ENCODE measurements at places on chromosomes 5 and 9.

GRCh38 chr9:6782345-6782744 is 24.6 kb downstream of the KDM4C start:
- no peak for DNase-seq

GRCh38 chr5:66615136-66615535 is 18.9 kb downstream of the MAST4 start:
- DNase-seq, result no peak

DNA sequence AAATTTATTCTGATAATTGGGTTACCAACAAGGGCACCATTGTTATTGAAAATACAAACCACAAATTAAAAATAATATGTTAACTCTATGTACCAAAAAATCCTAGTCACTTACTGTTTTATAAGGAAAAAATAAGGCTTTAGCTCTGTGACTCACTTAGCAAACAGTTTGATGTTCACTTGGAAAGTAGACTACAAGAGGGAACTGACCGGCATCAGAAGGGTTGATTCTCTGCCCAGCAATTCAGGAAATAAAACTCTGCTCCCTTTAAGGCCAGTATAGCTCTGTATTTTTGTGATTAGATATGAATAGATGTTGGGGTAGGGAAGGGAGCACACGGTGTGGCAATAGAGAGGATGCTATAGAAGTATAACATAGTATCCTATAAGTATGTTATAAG is 671.3 kb downstream of the LRRC70 start:
- DNase-seq, result no peak

GRCh38 chr5:27701931-27702903 is 663.8 kb upstream of the CDH9 start:
- DNase-seq, result peak; percentile 49

GRCh38 chr9:121182989-121183388 is 18.7 kb downstream of the RAB14 start:
- DNase-seq, result no peak

DNA sequence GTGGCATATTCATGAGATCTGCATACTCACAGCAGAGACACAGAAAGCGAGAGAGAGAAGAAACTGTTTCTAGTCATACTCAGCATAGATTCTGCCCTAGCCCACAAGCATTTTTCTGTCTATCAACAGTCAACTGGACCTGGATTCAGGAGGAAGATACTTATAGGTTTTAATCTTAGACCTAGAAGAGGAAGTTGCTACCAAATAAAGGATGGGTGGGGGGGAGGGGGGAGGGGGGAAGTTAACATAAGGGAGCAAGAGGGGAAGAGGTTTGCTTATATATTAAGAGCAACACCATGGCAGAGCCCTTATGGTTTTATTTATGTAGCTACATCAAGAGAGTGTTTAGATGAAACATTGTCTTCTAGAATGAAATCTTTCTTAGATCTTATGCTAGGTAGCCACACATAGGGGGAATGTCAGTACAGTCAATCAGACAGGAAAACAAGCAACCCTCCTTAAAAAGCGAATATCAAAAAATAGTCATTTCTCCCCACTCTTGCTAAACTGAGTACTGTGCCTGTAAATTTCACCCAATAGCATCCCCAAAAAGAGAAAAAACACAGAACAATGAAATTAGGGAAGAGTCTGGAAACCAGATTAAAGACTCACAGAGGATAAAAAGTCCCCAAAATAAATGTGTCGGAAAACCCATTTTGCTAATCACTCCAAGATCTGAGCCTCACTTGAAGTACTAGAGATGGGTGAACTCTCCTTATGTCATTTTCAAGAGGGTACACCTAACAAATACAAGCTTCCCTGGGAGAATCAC is 192.7 kb upstream of the NR4A3 start:
- no peak for DNase-seq

DNA sequence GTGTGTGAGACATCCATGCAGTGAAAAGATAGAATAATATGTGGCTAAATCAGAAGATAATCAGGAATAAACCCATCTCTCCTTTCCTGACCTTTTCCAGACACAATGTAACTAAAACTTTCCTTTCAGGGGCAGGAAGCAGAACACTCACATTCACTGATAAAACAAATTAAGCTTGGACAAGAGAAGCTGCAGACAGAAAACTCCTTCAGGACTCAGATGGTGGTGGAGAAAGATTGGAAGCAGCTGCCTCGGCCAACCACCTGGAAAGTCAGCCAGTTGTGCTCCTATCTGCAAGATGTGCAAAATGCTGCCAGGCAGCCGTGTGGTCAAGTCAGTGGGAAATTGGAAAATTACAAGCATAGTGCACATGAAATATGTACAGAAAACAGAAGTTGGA is 26.9 kb downstream of the RASEF start:
- DNase-seq, result no peak

GRCh38 chr5:32230356-32231099 is 56.4 kb upstream of the GOLPH3 start:
- no peak for DNase-seq
